ENCODE measurements at places on chromosomes 4 and X.

DNA sequence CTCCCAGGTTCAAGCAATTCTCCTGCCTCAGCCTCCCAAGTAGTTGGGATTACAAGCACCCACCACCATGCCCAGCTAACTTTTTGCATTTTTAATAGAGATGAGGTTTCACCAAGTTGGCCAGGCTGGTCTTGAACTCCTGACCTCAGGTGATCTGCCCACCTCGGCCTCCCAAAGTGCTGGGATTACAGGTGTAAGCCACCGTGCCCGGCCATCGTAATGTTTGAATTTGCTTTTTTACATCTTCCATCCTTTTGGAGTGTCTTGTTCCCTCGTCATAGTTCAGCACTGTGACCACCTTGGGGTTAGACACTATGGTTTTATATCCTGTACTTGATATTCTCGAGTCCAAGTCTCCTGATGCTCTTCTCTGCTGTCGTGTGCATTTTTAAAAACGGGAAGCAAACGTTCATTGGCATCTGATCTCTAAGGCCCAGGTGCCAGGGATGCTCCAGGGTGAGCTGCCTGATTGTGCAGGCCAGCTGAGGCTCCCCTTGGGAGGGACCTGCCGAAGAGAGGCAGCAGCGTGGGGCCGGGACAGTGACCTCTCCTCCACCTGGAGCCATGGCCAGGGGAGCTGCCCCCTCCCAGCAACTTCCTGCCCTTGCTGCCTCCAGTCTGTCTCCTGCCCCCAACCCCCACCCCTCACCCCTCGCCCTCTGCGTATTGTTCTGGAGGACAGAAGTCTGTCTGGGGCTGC, 16.7 kb downstream of the DGKQ start:
- DNase-seq: no peak

GRCh38 chr4:145308598-145308997, 128.2 kb upstream of the OTUD4 start:
- DNase-seq: no peak

DNA sequence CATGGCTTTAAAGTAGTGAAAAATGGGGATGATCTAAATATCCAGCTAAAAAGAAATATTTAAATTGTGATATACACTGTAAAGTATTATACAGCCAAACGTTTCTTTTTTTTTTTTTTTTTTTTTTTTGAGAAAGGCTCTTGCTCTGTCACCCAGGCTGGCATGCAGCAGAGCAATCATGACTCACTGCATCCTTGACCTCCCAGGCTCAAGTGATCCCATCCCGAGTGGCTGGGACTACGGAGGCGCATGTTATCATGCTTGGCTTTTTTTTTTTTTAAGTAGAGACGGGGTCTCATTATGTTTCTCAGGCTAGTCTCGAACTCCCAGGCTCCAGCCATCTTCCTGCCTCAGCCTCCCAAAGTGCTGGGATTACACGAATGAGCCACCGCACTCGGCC, 17.1 kb downstream of the SMIM14 start:
- no peak for DNase-seq

- DNase-seq: no peak
Observed at GRCh38 chrX:40832723-40833122, 97.4 kb upstream of the MED14 start.

DNA sequence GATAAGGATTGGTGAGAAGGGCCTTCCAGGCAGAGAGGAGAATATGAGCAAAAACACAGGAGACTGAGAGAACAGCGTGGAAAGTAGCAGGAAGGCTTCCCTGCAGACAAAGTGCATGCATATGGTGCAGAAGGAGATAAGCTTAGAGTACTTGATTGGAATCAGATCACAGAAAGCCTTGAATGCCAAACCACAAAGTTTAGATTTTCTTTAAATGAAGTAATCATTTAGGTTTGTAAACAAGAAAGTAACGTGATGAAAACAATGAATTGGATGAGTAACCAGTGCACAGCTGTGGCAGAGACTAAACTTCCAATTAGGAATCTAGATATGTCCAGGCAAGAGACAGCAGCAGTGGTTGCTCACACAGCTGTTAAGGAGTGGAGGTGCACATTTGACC, 83.8 kb upstream of the C1QTNF7 start:
- no peak for DNase-seq
